ENCODE measurements at places on chromosomes 11 and 22.

DNA sequence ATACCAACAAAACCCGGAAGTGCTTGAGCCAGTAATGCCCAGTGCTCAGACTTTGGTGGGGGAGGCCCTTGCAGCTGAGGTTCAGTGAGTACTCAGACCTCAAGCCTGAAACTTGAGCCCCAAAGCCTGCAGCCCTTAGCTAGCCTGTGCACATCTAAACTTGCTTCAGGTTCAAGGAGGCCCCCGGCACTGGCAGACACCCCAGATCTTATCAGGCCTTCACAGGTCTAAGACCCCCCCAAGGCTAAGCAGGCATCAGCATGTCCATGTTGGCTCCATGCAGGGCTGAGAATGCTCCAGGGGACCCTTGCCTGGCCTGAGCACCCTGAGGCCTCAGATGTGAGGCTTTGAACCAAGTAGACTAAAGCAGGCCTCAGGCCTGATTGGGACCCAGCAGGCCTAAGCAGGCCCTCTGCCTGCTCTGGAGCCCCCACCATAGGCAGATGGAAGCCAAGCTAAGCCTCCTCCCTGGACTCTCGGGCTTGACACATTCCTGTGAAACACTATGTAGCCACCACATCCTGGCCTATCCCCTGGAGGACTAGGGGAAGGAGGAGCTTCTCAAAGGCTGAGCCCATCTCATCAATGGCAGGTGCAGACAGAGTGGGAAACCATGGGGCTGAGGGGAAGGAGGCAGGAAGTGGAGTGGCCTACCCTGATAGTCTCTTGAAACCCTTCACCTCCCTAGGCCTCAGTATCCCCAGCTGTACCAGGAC, 1.2 kb upstream of the CASTOR1 start:
- DNase-seq, result no peak

- DNase-seq, result no peak
Observed at GRCh38 chr11:92675810-92676209, 293.6 kb upstream of the MTNR1B start.

- no peak for DNase-seq
Observed at GRCh38 chr11:110512026-110512425, 82.3 kb downstream of the FDX1 start.

GRCh38 chr11:75276686-75277085, 36.1 kb downstream of the TPBGL start:
- no peak for DNase-seq

DNA sequence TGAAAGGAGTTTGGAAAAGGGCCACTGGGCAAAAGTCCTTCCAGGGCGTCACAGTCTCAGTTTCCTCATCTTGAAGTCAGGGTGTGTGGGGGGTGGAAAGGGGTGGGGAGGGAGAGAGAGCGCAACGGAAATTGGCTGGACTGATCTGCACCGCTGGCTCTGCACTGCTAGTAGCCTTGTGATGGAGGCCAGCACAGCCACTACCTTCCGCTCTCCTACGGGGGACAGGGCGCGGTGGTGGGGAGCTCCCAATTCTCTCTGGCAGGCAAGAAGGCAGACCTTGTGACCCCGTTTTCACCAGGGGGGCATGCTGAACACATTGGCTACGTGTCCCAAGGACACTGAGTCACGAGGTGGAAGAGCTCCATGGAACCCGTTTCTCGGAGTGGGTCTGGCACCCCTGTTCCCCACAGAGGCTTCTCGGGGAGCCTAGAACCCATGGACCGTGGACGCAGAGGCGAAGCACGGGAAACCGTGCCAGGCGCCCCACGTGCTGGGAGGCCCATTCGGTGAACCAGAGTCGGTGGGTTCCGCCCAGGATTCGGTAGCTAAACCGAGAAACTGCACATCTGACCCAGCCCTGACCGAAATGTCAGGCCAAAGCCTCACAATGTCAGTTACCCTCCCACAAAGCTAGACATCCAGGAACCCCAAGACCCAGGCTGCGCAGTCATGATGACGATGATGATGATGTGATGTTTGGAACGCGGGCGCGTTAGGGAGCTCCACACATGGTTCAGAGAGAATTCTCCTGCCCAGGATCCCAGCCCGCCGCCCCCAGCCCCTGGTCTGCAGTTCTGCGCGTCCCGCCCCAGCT, 28.3 kb upstream of the WNT11 start:
- no peak for DNase-seq

DNA sequence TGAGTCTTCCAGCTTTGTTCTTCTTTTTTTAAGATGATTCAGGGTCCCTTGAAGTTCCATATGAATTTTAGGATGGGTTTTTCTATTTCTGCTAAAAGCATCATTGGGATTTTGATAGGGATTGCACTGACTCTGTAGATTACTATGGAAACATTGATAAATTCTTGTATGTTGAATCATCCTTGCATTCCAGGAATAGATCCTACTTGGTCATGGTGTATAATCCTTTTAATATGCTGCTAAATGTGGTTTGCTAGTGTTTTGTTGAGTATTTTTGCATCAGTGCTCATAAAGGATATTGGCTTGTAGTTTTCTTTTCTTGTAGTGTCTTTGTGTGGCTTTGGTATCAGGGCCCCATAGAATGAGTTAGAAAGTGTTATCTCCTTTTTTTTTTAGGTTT, 34.9 kb upstream of the PHOX2A start:
- no peak for DNase-seq

DNA sequence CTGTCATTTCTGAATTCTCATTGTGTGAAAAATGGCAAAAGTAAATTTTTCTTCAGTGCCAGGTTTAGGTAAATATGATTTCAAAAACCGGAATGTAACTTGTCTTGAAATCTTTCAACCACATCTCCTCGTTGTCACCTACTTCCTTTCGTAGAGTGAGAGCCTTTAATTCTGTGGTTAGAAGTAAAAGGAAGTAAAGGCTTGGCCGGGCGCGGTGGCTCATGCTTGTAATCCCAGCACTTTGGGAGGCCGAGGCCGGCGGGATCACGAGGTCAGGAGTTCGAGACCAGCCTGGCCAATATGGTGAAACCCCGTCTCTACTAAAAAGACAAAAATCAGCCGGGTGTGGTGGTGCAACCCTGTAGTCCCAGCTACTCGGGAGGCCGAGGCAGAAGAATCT, 29.8 kb downstream of the SGSM3 start:
- peak; percentile 74 for DNase-seq

- no peak for DNase-seq
Observed at GRCh38 chr11:73570415-73571114, 27.3 kb downstream of the FAM168A start.

DNA sequence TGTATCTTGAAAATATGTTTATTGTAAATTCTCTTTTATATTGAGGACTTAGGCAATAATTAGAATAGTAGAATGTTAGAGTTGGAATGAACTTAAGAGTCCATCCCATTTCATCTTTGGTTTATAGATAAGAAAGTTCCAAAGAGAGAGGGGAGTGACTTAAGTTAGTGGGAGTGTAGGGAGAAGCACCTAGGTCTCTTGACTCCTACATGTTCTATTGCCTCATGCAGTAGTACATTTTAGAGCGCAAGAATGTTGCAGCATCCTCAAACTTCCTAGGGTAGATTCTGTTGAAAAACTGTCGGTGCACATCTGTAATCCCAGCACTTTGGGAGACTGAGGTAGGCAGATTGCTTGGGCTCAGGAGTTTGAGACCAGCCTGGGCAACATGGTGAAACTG, 8.7 kb downstream of the RRM1 start:
- no peak for DNase-seq

DNA sequence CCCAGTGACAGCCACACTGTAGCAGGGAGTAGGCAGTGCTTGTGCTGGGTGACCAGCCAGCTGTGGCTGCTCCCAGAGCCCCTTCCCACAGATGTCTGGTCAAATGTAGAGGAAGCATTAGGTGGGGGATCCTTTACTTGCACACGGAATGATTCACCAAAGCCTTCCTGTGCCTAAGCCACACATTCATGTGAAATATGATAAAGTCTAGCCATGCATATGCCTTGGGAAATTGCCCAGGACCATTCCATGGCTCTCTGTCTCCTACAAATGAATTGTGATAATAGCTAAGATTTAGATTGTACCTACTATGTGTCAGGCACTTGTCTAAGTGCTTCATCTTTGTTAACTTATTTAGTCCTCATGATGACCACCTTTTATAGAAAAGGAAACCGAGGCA, 217.5 kb upstream of the E2F8 start:
- no peak for DNase-seq

DNA sequence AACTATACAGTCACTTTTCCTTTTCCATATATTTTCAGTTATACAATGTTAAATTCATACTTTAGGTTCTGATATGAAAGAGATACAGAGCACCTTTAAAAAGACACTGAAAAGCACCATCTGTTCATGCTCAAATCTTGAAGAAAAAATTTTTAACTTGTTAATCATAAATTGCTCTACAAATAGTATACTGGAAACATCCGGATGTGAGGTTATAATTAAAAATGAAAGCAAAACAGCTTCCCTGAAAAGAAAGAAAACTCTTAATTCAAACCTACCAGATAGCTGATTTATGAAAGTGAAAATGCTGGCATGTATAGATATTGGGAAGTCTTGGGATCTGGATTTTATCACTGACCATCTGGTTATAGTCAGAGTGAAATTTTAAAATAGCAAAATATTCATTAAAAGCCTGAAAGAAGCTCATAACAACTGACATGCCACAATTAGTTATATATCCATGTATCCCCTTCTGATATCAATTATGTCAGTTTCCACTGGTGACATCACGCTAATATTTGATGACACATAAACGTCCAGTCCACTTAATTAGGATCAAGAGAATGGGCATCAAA, 740.0 kb downstream of the DLG2 start:
- DNase-seq, result no peak
